ENCODE measurements at places on chromosomes 11 and 22.

DNA sequence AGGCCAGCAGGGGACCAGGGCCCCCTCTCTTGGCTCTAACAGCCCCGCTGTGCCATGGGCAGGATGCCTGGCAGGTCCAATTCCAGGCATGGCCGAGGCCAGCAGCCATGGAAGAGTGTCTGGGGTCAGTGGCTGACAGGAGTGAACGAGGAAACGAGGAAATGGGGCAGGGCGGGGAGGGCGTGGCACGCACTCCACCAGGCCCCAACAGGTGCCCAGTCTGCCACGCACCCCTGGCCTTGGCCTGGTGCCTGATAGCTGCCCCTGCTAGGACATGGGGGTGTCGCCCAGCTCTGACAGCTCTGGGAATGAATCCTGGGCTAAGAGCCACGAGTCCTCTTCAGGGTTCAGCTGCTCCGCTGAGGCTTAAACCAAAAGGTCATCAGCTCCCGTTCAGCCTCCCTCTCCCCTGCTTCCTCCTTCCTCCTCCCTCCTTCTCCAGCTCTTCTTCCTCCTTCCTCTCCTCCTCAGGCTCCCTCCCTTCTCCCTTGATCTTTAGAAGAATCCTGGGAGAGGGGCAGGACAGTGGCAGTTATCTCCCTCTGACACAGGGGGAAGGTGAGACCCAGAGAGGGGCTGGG, 11.5 kb upstream of the TBC1D22A start:
- no peak for DNase-seq

GRCh38 chr22:25114369-25115362, 85.0 kb upstream of the CRYBB3 start:
- DNase-seq = no peak

DNA sequence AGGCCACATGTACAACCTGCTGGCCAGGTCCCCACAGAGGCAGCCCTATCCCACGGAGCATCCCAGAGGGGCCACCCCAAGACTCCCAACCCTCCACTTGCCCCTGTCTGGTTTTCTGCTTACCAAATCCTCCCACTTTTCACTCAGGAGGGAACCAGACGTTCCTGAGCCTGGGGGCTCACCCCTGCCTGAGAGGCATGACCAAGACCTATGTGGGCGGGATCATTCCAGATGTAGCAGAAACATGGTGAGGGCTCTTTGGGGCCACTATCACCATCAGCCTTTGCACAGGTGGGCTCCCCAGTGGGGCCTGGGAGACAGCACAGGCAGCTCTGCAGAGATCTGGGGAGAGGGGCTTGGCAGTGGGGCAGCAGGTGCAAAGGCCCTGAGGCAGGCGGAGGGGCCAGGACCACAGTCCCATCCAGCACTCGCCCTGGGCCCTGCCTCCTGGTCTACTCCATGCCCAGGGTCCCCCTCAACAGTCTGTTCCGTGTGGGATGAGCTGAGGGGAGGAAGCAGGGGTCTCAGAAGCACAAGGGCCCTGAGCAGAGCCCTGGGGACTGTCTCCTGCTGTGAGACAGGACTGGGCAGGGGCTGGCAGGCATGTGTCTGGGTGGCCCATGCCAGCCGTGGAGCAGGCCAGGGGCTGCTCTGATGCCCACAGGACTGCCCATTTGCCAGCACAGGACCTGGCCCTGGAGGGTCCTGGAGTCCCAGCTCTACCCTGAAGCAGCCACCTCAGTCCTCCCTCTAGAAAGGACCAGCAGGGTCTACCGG, 9.4 kb downstream of the PIM3 start:
- DNase-seq = no peak

DNA sequence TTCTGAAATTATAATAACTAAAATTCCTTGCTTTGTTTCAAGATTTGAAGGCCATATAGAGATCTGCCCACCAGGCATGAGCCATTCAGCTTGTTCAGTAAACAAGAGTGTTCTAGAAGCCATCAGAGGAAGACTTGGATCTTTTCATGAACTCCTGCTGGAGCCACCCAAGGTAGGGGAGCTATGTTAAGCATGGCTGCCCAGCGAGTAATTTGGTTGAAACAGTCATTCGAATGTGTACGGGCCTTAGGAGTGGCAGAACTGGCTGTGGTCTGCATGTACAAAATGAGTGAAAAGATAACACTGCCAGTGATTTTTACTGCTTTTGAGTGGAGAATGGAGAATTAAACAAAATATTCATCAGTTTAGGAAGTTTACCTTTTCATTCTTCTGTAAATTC, 103.7 kb downstream of the PPP6R3 start:
- DNase-seq = no peak

GRCh38 chr22:49676783-49677494, 150.7 kb downstream of the BRD1 start:
- no peak for DNase-seq

DNA sequence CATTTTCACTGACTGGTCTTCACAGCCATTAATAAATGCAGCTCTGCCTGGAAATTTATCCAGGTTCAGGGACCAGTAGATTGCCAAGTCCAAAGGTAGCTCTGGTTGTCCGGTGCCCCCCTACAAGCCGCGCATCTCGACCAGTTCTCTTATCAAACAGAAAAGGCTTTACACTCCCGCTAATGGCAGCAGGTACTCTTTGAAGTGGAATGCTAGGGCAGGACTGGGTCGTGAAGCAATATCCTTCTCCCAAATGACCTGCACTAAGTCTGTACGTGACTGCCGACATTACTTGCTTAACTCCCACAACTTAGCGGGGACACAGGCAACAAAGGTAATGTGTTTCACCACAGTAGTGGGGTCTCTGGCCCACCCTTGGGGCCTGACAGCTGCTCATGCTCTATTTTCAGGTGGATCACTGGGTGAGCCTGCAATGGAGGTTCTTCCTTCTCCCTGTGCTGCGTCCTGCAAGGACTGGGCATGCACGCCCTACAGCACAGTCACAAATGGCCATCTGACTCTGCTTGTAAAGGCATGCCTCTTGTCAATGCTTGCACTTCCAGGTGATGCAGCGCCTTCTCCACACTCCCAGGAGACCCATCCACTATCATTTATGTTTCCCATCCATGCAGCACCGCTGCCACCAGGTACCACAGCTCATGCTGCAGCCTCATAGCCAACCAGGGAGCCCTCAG, 96.1 kb upstream of the CTSC start:
- DNase-seq = no peak

DNA sequence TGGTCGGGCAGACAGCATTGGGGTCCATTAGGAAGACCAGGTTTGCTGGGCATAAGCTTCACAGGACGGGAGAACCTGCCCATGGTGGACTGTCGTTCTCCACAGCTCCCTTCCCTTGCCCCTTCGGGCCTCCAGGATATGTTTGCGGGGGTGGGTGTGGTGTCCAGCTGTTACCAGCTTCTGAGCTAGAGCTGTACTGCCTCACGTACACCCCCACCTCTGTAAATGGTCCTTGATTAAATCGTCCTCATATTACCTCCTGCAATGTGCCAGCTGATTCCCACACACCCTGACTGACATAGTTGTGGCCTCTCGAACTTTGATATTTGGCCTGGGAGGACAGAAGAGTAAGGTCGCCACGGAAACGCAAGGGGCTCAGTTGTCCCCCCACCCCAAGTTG, 16.2 kb upstream of the BCR start:
- no peak for DNase-seq

DNA sequence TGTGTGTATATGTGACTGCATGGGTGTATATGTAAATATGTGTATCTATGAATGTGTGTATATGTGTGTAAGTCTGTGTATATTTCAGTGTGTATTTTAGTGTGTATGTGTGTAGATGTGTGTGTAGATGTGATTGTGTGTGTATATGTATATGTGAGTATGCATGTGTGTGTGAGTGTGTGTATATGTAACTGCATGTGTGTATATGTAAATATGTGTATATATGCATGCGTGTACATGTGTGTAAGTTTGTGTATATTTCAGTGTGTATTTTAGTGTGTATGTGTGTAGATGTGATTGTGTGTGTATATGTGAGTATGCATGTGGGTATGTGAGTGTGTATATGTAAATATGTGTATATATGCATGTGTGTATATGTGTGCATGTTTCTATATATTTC, 169.9 kb downstream of the MN1 start:
- DNase-seq = no peak

- no peak for DNase-seq
Measured at GRCh38 chr11:38971141-38971540, 2373.1 kb upstream of the RAG2 start.

- DNase-seq = no peak
Measured at GRCh38 chr11:27705873-27706820, 5.9 kb upstream of the BDNF start.

GRCh38 chr11:115084231-115084630, 405.9 kb downstream of the NXPE2 start:
- no peak for DNase-seq

DNA sequence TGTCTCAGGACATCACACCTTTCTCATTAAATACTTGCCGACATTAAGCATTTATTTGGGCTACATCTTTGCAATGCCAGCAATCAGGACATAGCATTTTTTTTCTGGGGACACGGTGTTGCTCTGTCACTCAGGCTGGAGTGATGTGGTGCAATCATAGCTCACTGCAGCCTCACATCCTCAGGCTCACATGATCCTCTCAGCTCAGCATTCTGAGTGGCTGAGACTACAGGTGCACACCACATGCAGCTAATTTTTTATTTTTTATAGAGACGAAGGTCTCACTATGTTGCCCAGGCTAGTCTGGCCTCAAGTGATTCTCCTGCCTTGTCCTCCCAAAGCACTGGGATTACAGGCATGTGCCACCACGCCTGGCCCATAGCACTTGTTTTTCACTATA, 21.6 kb downstream of the OR9G1 start:
- no peak for DNase-seq

DNA sequence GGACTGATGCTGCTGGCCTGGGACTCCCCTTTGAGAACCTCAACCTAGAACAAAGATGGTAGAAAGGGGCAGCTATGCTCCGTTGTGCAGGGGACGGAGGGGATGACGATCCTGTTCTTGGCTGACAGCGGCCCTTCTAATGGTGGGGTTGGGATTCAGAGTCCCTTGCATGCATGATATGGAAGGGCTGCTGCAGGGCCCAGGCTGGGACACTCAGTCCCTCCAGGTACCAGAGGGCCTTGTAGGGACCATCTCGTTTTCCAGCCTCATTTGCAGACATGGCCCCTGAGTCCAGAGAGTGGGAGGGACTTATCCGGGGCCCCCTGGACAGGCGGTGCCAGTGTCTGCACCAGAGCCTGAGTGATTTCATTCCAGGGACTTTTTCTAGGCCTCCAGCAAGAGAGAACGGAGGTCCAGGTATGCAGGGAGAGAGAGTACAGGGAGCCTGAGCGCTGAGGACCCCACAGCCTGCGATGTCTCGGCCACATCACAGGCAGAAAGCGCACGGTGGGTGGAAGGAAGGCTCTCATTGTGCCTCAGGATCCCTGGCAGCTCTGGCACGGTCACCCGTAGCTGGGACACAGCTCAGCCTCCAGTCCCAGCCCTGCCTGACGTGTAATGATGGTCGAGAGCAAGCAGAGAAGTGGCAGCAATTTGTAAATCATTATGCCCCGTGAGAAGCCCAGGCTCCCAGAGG, 860.8 kb downstream of the TBC1D22A start:
- DNase-seq = no peak

- DNase-seq = no peak
Measured at GRCh38 chr22:43390872-43391271, 20.9 kb upstream of the MPPED1 start.

DNA sequence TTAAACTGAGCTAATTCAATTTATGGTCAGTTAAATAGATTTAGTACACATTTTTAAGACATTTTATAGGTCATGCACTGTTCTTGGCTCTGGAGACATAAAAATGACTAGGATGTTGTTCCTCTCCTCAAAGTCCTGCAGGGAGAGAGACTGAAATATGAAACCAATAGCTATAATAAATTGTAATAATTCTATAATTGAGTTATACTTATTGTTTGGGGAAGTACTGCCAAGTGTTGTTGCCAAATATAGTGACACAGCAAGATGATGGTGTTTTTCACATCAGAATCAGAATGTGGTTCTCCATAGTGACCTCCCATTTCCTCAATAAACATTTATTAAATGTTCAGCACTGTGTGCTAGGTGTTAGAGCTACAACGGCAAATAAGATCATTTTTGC, 470.6 kb downstream of the NTM start:
- no peak for DNase-seq

GRCh38 chr11:88398372-88398771, 60.8 kb upstream of the CTSC start:
- DNase-seq = no peak

GRCh38 chr22:26589367-26589844, 526 bp downstream of the TPST2 start:
- no peak for DNase-seq

DNA sequence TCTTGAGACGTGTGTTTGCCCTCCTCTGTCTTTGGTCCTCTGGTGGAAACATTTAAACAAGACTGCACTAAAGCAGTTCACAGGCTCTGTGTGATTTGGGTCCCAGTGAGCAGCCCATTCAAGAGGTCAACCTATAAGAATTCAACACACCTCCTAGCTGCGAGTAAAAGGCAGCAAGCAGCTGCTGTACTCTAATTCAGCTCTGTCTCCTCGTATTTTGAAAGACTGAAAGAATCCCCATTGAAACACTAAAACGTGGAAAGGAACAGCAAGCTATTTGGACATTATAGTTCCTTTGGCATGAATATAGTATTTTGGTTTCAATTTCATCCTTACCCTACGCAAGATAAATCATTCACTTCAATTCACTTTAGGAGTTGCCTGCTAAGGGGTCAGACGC, 1046.7 kb downstream of the DLG2 start:
- no peak for DNase-seq

DNA sequence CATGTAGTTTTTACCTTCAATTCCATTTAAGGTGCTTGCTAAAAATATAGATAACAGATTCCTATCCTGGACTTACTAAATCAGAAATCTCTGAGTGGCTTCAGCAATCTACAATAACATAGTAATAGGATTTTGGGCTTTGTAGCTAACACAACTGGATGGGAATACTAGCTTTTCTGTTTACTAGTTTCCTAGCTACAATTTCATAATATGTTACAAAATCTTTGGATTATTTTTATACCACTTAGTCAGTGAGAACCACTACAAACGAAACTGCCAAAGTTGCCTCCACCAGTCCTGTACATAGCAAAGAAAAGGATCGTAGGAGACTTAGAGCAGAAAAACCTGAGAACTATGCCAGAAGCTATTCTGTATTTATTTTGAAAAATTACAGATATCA, 87.7 kb upstream of the ANO3 start:
- DNase-seq = no peak
